Urothelium cell line (cell line): ENCODE measurements at places on chromosomes 16 and 17.

DNA sequence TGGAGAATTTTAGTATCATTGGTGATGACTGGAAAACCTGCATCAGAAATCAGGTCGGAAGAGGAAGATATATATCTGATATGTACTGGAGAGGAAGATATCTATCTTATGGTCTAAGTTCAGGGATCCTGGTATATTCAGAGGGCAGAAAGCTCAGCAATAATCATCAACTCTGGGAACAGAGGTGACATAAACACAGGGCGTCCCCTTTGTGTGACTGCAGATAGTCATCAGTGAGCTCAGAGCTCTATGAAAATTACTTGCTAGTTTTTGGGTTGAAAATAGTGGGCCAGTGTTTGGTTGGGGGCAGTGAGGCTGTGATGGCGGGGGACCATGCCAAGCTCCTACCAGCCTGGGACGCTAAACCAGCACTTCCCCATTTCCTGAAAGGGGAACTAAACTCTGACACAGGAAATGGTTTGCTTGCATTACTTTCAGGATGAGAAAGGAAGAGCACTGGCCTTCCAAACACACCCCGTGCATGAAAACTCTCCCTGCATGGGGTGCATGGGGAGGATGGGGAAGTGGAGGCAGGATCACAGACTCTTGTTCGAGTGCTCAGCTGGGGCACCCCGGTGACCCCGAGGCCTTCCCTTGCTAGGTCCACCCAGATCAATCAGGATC, 15.8 kb downstream of the NOD2 start:
- no peak for DNase-seq

GRCh38 chr16:49455991-49456745, 82.6 kb downstream of the C16orf78 start:
- no peak for DNase-seq

DNA sequence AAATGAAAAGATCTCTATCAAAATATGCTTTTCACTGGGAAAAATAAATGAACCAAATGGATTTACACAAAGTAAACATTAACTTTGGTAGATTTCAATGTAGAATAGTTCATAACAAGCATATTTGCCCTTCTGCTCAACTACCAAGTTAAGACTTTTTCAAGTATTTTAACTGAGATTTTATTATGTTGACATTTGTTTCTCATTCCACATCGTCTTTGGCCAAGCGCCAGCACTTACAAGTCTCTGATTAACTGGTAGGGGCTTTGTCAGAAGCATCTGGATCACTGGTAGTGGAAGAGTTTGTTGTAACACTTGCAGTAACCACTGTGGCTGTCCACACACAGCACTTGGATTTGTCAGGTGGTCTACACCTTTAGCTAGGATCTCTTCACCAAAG, 22.9 kb downstream of the SLFN12L start:
- no peak for DNase-seq

- DNase-seq, result no peak
Observed at GRCh38 chr17:74768069-74768762, 7.9 kb downstream of the NAT9 start.

DNA sequence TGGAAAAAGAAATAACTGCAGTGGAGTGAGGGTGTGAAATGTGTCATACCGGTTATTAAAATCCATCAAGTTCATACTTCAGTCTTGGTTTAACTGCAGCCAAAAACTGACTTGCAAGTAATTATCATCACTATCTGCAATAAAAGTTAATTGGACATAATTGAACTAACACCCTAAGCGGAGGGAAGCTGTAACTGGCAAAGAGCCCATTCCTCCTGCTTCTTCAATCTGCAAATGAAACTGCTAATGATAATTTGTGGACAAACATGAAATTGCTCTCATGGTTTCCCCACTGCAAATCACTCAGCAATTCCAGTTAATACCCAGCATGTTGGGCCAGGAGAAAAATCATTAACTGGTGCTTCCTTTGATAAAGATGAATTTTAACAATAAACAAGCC, 46.5 kb downstream of the FAM222B start:
- no peak for DNase-seq
